Stimulated activated naive CD8-positive, alpha-beta T cell treated with anti-CD3 and anti-CD28 coated beads, Interleukin-15, Interleukin-2, amounts not matched to agents 100 U/mL and 50 U/mL, for 24 hours (primary cell): ENCODE measurements at places on chromosomes 12 and 14.

DNA sequence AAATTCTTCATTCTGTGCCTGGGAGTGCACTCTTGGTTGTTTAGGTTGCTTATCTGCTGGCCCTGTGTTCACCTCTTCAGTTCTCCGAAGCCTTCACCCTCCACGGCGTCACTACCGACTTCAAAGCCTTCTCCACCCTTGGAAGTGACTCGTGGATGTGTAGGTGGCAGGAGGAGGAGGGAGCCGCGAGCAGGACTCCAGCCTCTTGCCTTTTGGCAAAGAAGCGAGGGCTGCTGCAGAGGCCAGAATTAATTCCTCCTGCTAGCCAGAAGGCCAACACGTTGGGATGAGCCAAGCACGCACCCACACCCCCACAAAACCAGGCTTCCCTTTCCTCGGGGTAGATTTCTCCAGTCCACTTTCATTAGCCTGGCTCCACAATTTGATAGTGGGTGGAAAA lies 86.5 kb downstream of the TBX5 start:
- no peak for DNase-seq

DNA sequence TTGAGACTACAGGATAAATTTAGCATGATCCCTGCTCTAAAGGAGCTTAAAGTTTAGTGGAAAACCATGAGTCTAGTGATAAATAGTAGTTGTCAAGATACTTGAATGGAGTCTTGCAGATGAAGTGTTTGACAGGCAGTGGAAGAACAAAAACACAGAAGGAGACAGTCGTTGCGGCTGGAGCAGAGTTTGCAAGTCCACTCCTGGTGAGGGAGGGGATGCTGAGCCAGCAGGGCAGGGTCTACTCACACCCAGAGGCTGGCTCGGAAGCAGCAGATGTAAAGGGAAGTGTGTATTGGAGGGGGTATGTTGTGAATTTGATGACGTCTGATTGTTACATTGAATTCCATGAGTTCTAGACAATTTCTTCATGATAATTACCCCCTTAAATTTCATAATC lies 61.3 kb downstream of the TRAF3 start:
- DNase-seq, result no peak

DNA sequence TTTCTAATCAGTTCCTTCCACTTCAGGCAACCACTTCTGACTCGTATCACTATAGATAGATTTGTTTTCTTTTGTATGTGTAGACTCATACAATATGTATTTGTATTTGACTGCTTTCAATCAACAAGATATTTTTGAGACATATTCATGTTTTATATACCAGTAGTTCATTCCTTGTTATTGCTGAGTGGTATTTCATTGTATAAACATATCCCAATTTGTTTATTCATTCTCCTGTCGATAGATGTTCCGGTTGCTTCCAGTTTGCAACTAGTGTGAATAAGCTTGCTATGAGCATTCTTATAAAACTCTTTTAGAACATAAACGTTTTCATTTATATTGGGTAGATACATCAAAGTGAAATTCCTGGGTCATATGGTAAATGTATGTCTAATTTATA lies 119.2 kb downstream of the FIGNL2 start:
- DNase-seq, result no peak

GRCh38 chr14:38481952-38482678 lies 226.2 kb upstream of the CLEC14A start:
- no peak for DNase-seq

GRCh38 chr12:120651821-120652220 lies 11.4 kb downstream of the CABP1 start:
- DNase-seq, result no peak

GRCh38 chr12:55060470-55060869 lies 40.7 kb downstream of the NEUROD4 start:
- DNase-seq, result peak; percentile 35

DNA sequence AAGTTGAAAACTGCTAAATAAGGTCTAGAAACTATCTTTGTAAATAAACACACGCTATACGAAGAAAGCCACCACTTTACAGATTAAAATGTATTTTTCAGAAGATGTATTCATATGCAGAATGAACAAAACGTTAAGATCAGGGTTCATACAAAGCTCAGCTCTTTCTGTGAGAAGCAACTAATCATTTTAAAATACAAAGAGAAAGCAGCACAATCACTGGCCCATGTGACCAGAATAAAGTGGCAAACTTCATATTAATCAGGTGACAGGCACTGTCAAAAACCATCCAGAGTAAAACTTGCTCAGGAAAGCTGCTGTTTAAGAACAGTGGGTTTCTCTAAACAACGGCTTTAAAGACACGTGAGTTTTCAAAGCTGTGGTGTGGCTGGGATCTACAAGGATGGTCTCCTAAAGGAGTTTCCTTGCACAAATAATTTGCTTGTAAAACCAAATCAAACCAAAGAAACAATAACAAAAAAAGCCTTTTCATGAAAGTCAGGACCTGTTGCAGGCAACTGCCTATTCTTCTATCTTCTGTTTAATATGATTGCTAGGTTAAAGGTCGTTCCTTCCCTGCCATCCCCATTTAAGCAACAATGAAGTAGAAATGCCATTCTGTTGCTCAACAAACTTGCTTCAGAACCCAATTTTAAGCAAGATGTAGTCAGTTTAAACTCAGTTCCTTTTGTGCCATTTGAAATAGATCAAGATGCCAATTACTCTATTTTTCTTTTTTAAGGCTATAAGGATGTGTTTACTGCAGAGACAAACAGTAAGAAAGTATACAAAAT lies 22.3 kb downstream of the SEL1L start:
- DNase-seq, result no peak

- DNase-seq, result no peak
Measured at GRCh38 chr14:58730792-58731464, 93.2 kb downstream of the DACT1 start.

DNA sequence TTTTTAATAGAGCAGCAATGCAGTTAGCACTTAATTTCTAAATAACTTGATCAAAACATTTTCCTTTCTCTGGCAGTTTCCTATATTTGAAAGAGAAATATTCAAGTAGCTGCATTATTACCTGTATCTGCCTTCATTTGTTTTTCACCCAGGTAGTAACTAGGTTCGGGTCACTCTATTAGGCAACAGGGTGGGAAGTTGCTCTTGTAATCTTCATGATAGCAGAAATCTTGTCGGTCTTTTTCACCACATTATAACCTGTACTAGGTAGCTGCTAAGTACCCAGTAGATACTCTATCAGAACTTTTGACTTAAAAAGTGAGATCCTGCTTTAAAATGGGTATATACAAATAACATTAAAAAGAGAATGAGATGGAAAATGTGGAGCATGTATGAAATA lies 2.4 kb upstream of the PIK3C2G start:
- no peak for DNase-seq

GRCh38 chr12:122021822-122022392 lies at the start of gene BCL7A:
TSS of gene BCL7A (plus strand) at chr12:122021884. CDS start at chr12:122022092, 208 bp downstream.
- DNase-seq, result peak; percentile 61

- DNase-seq, result no peak
Measured at GRCh38 chr12:84507956-84508850, 404.4 kb downstream of the SLC6A15 start.

- DNase-seq, result no peak
Measured at GRCh38 chr12:5643266-5643665, 211.4 kb downstream of the NTF3 start.

- no peak for DNase-seq
Measured at GRCh38 chr12:43428088-43428600, 123.9 kb downstream of the ADAMTS20 start.

DNA sequence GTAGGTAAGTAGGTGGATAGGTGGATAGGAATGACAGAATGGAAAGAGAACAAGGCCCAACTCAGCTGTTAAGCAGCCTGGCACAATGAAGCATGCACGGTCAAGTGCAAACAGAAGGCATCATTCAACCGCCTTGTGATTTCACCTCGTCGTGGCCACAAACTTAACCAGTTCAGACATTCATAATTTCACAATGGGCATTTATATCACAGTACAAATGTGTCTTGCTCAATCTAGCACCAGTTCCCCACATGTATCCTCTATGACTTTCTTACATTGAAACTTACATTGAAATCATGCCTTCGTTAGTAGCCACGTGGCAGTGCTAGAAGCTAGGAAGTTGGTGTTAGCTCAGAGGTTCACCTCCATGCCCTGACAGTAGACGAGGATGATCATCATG lies 207.5 kb downstream of the ETV6 start:
- DNase-seq, result no peak

DNA sequence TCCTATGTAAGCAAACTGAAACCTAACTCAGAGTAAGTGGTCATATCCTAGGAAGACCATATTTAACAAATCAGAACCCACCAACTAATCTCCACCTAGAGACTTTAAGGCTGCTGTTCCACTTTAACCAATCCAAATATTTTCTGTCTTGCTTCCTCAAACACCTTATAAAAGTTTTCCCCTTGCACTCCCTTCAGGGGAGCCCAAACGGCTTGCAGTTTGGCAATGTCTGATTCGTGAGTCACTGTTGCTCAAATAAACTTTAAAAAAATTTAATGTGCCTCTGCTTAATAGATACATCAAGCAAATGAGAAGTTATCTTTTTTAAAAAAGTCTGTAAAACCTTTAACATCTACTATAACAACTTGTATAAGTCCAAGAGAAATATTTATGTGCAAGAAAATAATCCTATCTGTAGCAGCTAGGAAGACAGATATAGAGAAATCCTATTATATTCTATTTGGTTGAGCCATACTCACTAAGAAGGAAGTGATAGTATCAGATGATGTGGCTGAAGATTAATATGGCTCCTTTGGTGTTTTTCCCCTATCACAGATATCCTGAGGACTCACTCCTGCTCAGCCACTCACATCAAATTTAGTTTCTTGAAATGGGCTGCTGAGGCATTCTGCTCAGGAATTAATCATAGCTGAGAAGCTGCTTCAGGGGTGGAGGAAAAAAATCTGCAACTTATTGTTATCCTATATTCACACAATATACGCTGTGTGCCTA lies 65.1 kb upstream of the DUSP6 start:
- DNase-seq, result no peak

DNA sequence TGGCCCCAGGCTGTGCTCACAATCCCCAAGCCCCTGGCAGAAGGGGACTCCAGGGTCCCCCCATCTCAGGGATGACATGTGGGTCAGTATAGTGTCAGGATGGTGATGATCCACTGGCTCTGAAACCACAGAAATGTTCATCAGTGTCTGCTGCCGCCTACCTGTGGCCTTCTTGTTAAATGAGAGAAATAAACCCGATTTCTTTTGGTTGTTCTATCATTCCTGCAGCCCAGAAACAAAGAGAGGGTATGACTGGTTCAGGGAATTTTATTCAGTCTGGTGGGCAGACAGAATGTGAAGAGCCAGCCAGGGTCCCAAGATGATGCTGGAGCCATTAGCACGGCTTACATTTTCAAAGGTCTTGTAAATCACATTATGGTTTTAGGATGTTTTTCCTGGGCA lies 86.6 kb downstream of the CRADD start:
- DNase-seq, result no peak

GRCh38 chr12:119692410-119692809 lies 24.5 kb downstream of the PRKAB1 start:
- DNase-seq, result no peak

GRCh38 chr12:111462210-111462769 lies 56.6 kb downstream of the SH2B3 start:
- no peak for DNase-seq

- DNase-seq, result no peak
Measured at GRCh38 chr12:14558473-14558959, 9.2 kb downstream of the PLBD1 start.

DNA sequence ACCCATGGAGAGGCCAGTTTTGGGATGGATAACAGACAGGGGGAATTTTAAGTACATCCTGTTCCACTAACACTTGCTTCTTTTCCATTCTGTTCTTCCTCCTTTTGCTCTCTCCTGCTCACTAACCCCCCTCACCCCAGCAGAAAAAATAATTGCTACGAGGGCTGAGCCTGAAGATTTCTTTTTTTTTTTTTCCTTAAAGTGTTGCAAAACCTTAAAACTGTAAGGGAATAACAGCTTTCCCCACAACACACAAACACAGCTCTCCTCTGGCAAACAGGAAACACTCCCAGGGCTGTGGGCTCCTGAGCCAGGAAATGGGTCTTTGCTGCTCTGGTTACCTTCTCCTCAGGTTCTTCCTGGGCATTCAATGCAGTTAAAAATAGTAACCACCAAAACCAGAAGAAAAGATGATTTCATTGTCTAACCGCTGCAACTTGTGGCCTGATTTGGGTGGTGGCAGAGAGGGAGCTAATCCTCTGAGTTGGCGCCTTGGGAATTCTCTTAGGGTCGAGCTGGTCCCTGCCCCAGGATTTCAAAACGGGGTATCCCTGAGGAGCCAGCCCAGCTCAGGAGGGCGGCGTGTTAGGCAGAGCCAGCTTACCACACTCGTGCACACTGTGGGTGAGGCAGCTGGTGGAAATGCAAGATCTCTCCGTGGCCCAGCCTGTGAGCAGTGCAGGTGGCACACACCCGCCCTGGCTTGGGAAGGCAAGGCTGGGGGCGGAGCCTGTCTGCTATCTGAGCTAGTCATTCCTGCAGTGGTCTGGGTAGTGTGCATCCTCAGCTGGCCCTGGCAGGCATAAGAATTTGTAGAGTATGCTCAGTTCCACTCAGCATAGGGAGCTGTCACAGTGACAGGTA lies 17.1 kb upstream of the EMP1 start:
- peak; percentile 76 for DNase-seq

- DNase-seq, result no peak
Measured at GRCh38 chr14:35384455-35385041, 20.0 kb downstream of the NFKBIA start.

DNA sequence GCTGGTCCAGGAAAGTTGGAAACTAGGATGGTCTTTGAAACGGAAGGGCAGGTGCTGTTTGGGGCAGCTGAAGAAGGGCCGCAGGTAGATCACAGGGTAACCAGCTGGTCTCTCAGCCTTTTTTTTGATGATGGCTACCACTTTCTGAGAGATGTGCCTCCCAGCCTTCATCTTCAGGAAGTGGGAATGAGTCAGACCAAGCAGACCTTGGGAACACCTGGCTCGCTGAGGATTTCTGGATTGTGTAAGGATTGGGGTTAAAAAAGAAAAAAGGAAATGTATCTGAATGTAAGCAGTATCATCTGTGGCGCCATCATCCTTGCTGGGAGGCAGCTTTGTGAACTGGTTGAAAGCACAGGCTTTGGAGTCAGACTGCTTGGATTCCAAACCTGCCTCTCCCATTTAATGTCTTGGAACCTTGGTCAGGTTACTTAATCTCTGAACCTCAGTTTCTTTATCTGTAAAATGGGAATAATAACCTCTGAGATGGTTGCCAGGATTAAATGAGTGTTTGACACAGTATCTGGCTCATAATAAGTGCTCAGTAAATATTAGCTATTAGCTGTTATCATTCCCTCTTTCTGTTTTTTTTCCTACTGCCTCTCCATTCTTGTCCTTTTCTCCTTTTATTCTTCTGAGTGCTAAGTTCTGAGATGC lies 1.7 kb downstream of the PRPF40B start:
- DNase-seq, result no peak
